ENCODE measurements at places on chromosomes 12 and 14.
A peak's percentile ranks its signal among the peaks of the same experiment; 100 is the strongest.

GRCh38 chr14:105888151-105888550 lies 361.8 kb downstream of the TMEM121 start:
- DNase-seq: no peak

- DNase-seq: peak; percentile 96
Measured at GRCh38 chr12:79420146-79420618, 270.6 kb downstream of the PAWR start.

DNA sequence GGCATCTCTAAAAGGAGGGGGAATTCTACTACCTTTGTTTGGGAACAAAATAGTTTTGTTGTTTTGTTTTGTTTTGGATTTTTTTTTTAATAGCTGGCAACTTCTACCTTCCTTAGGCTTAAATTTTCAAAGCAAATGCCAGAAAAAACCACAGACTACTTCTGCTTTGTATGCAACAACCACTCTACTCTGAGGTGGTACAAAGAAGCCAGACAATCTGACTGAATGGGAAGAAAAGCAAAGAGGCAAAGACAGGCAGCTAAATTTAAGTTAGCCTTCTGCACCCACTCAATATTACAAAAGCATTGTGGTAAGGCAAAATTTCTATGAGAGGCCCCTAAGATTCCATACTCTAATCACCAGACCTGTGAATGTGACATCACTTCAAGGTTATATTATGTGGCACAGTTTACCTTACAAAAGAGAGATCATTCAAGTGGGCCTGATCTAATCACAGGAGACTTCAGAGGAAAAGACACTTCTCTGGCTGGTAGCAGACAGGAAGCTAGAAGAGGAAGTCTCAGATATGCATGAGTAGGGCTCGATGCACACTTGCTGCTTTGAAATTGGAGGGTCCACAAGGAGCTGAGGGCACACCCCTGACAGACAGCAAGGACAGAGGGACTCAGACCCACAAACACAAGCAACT lies 566.6 kb downstream of the RPS29 start:
- DNase-seq: no peak

- DNase-seq: no peak
Measured at GRCh38 chr12:91763654-91764370, 381.8 kb downstream of the BTG1 start.

GRCh38 chr12:48651681-48652080 lies 30.4 kb downstream of the KANSL2 start:
- DNase-seq: peak; percentile 13

GRCh38 chr14:76937181-76938091 lies 91.1 kb downstream of the IRF2BPL start:
- DNase-seq: peak; percentile 65

DNA sequence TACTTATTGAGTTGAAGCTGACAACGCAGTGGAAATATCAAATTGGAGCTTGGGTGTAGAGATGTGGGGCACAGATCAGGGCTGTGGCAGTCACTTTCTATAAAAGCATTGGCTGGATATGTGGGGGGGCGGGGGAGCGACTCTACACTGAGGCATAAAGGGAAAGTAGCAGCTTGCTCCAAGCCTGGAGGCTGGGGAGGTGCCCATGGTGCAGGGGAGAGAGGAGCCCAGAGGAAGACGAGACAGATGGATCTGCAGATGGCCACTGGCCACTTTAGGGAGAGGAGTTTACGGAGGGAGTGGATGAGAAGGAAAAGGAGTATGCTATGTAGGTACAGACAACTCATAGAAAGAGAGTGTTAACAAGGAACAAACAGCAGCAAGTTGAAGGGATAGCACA lies 13.5 kb upstream of the NGB start:
- no peak for DNase-seq

DNA sequence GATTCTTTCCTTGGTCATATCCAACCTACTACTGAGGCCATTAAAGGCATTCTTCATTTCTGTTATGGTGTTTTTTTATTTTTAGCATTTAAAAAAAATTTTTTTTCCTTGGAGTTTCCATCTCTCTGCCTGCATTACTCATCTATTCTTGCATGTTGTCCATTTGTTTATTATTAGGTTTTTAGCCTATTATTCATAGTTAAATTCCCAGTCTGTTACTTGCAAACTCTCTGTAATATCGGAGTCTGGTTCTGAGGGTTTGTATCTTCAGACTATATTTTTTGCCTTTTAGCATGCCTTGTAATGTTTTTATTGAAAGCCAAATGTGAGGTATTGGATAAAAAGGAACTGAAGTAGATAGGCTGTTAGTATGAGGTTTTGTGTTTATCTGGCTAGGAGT lies 284.3 kb downstream of the FUT8 start:
- DNase-seq: no peak

GRCh38 chr12:122942637-122943036 lies 23.6 kb downstream of the ABCB9 start:
- DNase-seq: no peak

DNA sequence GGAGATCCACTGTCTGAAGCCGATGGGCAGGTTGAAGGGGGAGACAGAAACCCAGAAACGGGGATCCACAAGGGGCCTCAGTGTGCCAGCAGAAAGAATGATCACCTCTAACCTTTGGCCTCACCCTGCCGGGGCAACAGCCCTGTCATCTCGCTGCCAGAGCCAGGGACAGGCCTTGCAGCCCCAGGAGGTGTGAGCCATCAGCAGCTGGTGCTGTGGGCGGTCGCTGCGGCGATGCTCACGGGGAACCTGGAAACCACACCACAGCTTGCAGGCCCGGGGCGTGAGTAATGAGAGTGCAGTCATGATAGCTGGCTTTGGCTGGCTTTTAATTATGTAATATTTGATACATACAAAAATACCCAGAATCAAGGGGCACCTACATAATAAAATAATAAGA lies 4.7 kb upstream of the TTC7B start:
- no peak for DNase-seq

- no peak for DNase-seq
Measured at GRCh38 chr12:13805041-13805440, 176.4 kb downstream of the GRIN2B start.

- DNase-seq: no peak
Measured at GRCh38 chr14:54135804-54136280, 179.2 kb upstream of the BMP4 start.

DNA sequence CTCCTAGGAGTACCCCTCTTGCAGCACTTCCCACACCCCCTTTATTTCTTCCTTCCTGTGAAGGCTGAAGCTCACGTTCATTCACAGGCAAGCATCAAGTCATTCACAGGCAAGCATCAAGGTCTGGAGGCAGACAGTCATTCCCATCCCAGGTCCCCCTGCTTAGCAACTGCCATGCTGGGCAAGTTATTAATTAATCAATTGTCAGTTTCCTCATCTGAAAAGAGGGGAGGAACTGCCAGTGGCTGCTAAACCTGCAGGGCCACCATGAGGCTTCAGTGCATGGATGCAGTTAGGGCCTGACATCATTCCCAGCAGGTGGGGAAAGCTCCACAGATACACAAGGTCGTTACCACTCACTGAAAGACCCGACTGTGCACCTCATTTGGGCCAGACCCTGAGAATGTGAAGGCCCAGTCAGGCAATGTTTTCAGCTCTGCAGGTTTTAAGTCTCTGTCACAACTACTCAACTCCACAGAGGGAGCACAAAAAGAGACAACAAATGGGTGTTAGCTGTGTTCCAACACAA lies 85.0 kb upstream of the GPR68 start:
- no peak for DNase-seq

DNA sequence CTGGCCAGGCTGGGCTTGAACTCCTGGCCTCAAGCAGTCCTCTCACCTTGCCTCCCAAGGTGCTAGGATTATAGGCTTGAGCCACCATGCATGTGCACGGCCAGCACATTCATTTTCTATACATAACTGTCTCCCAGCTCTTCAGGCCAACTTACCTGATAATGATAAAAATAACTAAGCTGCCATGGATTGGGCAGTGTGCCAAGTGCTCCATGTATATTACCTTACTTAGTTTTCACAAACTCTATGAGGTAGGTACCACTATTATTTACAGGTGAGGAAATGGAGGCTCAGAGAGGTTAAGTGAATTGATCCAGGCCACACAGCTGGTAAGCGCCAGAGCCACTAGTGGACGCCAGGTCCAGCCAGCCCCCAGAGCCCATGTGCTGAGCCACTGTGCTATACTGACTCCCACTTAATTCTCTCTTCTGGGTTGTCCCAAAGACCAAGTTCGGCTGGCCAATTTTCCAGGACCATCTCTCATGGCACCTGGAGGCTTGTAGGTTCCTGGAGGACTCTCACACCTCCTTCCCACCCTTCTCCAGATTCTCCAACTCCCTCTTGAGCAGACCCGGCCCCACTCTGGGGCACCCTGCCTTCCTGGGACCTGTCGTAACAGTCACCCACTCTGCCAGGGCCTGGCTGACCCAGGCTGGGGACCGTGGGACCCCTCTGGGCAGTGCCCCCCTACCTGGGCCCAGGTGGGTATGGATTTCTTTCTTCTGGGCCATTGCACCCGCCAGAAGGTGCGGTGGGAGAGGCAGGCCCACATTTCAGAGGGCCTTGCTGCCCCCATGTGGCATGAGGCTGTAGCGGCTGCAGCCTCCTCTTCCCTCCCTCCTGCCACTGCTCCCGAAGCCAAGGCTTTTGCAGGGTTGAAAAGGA lies 30.2 kb upstream of the CIPC start:
- peak; percentile 18 for DNase-seq

DNA sequence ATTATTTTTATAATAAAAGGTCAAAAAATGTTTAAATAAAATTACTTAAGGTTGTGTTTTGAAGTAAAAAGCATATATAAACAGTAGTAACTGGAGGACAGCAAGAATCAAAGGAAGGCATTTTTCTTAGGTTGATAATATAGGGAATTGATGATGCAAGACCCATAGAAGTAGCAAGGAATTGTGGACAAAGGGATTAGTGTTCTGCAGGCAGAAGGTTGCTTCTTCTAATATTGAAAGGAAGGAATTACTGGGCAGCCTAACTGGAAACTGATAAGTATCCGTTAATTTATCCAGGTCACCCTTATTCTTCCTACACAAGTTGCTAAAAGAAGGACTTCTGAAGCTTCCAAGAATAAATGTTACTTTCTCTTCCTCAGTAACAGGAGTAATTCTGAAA lies 54.5 kb upstream of the ALX1 start:
- no peak for DNase-seq

DNA sequence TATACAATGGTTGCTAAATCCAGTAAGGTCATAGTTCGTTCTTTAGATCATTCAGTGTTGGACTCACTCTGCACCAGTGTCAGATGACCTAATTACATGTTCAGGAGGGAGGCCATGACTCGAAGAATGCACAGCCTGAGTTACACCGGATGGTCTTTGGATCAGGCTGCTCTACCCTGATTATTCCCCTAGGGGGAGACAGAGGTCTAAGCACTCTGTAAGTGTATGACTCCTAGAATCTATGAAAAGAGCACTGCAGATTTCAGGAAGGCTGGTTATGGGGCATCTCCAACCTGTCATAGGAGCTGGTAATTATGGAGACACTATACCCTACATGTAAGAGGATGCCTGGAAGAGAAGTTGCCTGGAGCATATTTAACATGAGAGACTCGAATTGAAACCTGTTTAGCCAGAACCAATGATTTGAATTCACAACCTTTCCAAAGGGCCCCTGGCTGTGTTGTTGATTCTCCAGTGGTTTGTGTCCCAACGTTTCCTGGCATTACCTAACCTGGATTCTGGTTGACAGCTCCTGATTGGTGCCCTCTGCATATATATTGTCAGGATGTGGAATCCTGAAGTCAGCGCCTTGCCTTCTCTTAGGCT lies at the start of gene MUCL1:
TSS of gene MUCL1 (plus strand) at position 584 of the 606 bp plus-strand sequence. CDS start 67 bp downstream, outside the sequence.
- peak; percentile 8 for DNase-seq

- peak; percentile 46 for DNase-seq
Measured at GRCh38 chr14:58171090-58171489, 19.1 kb upstream of the ARMH4 start.

DNA sequence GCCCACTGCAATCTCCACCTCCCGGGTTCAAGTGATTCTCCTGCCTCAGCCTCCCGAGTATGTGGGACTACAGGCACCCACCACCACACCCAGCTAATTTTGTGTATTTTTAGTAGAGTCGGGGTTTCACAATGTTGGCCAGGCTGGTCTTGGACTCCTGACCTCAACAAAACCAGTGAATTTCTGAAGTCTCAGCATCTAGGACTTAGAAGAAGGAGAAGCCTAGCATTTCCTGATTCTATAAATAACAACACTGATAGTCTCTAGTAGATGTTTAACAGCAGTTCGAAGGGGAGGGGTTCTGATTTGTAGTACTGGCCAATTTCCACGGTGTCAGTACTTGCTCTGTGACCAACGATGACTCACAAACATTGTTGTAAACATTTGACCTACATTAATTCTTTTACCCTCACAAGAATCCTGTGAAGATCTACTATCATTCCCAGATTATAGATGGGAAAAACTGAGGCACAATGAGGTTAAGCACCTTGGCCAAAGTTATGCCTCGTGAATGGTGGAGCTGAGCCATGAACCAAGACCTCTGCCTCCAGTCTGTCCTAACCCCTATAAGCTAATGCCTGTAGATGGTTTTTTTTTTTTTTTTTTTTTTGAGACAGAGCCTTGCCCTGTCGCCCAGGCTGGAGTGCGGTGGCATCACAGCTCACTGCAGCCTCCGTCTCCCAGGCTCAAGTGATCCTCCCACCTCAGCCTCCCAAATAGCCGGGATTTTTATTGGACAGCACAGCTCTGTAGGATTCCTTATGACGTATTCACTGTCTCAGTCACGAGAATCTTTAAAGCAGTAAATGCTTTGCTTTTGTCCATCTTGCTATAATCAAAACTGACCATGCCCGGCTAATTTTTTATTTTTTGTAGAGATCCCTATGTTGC lies 5.2 kb downstream of the P2RX4 start:
- peak; percentile 48 for DNase-seq

- DNase-seq: no peak
Measured at GRCh38 chr12:48125985-48126384, 6.8 kb downstream of the PFKM start.

DNA sequence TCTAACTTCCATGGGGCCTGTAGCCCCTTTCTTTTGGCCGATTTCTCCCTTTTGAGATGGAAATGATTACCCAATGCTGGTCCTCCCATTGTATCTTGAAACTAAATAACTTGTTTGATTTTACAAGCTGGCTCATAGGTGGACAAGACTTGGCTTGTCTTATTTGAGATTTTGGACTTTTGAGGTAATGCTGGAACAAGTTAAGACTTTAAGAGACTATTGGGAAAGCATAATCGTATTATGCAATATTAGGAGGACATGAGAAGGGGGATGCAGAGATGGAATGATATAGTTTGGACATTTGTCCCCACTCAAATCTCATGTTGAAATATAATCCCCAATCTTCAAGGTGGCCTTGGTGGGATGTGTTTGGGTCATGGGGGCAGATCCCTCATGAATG lies 49.2 kb upstream of the LYZ start:
- no peak for DNase-seq

- DNase-seq: no peak
Measured at GRCh38 chr14:52596320-52596719, 43.7 kb downstream of the GPR137C start.
